ENCODE measurements at places on chromosomes 5 and 9. TPM values are rescaled to one million over a fixed set of nuclear protein-coding genes. Genes with fewer than 3 reads are reported as not detected.
A peak's percentile ranks its signal among the peaks of the same experiment; 100 is the strongest.

DNA sequence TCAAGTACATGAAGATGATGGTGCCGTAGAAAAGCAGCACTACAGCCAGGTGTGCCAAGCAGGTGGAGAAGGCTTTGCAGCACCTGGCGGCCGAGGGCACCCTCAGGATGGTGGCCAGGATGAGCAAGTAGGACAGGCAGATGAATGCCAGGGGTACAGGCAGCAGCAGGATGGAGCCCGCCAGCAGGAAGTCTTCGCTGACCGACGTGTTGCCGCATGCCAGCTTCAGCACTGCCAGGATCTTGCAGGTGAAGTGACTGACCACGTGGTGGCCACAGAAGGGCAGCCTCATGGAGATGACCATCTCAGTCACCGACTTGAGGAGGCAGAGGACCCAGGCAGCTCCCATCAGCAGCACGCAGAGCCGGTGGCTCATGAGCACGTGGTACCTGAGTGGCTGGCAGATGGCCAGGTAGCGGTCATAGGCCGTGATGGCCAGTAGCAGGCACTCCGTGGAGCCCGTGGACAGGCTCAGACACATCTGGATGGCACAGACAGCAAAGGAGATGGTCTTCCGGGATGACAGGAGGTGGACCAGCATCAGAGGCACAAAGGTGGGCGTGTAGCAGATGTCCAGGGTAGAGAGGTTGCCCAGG lies 482 bp downstream of the OR13J1 start:
- no peak for DNase-seq

DNA sequence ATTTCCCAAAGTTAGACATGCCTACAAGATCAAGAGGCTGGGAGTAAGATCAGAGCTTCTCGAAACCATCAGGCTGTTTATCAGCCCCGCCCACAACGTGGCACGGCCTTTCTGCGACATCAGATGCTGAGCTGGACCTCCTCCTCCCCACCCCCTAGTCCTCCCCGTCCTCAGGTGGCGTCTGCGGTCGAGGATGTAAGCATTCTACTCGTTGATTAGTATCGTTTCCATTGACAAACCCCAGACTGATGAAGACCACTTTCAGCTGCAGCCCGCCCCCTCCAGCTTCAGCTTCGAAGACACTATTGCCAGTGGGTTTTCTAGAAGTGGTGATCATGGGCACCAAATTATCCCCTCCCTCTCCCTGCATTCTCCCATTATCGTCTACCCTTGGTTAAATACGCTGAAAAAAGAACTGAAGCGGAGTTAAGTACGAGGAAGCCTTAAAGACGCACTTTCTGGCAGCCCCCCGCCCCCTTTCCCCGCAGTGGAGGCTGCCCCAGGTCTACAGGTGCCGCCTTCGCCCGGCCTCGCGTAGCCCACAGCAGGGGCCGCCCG lies 1.1 kb downstream of the PPIC start:
- peak; percentile 4 for DNase-seq

- peak; percentile 52 for DNase-seq
Measured at GRCh38 chr9:137710704-137711103, 91.9 kb downstream of the EHMT1 start.

DNA sequence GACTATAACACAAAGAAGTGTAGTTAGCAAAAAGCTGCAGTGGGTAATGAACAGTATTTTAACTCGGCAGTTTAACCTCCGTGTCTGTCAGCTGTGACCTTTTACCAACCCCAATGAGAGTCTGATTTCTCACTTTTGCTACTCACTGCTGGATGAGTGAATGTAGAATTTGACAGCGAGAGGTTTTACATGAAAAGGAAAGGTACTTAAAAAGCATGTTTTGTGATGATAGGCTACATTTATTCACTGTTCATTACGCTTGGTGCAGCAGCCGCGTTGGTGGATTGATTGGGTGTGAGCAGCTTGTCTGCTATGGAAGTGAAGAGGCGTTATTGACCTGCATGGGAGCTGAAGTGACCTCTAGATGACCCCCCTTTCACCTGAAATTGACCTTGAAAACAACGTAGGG lies 867.7 kb downstream of the NR2F1-AS1 start:
- no peak for DNase-seq

- no peak for DNase-seq
Measured at GRCh38 chr9:21281275-21281674, 23.8 kb downstream of the IFNA5 start.

- DNase-seq = no peak
Measured at GRCh38 chr9:15576350-15577050, 23.7 kb downstream of the CCDC171 start.

DNA sequence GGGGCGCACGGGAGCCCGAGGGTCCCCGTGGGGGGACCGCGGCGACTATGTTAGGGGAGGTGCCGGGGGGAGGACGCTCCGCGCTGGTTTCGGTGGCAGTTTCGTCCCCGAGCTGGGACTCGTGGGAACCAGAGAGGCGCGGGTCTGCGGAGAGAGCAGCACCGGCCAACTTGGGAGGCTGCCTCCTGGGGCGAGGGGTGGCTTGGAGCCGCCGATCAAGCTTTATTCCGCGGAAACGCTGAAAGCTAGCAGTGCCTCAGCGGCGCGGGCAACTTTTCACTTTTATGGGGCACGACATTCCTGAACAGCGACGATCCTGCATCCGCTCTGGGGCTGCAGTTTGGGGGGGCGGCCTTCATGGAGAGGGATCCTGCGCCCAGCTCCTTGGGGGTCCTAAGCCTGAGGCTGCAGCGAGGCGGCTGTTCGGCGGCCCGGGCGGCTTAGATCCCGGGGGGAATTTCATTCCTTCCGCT lies 369 bp downstream of the OCLN start:
- no peak for DNase-seq

GRCh38 chr5:111935835-111936234 lies 178.8 kb upstream of the NREP start:
- DNase-seq = no peak

DNA sequence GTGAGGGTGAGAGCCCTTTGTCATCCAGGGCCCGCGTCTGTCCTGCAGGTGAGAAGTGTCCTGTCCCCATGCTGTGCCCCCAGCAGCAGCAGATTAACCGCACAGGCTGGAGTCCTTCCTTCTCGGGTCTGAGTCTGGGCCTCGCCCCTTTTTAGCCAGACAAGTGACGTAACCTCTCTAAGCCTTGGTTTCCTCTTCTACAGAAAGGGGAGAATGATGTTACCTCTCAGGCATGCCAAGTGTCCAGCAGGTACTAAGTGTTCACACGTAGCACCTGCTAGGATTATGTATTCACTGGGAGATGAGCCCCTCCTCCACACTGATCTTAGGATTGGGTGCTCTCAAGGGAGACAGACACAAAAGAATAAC lies 6.9 kb downstream of the NEURL1B start:
- no peak for DNase-seq

- DNase-seq = no peak
Measured at GRCh38 chr9:31140316-31140715, 1244.1 kb upstream of the ACO1 start.

- no peak for DNase-seq
Measured at GRCh38 chr9:105438141-105438806, 9.6 kb upstream of the FSD1L start.

DNA sequence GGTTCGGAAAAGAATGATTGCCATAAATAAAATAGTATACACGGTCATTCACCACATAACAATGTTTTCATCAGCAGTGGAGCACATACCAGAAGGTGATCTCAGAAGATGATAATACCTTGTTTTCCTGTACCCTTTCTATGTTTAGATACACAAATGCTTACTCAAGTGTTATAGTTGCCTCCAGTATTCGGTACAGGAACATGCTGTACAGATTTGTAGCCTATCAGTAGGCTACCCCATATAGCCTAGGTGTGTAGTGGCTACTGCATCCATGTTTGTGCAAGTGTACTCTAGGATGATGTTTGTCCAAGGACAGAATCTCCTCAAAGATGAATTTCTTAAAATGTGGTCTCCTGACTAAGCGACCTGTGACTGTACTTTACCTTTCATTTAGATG lies 59.2 kb downstream of the ICE1 start:
- no peak for DNase-seq

DNA sequence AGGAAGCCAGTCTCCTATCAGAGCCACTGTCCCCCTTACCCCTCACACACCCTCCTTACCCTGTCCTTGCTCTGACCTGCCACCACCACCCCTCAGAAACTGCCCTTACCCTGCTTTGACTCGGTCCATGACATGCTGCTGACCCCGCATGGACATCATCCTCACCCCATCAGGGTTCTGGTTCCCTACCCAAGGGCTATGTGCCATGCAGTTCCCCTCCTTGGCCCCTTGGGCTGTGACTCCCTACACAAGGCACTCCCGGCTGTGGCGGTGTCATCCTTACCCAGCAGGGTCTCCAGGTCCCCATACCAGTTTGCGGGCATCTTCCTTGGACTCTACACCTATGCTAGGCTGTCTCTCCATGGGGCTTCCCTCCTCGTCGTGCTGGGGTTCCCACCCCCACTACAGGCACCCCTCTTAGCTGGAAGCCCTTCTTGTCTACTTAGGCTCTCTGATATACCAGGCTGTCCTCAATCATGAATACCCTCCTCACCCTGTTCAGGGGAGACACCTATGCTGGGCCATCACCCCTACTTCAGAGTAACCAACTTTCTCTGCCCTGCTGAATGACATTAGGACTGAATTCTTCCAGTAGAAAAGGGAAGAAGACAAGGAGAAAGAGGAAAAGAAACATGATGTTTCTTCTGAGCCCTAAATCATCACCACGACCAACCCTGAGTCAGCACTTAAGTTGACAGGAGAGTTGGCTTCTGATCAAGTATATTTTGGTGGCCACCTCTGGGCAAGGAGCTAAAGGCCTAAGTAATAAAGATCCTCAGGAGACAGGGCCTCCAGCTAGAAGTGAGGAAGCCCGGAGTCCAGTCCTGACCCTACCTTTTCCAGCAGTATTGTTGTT lies 115.2 kb downstream of the GCNT1 start:
- DNase-seq = no peak

DNA sequence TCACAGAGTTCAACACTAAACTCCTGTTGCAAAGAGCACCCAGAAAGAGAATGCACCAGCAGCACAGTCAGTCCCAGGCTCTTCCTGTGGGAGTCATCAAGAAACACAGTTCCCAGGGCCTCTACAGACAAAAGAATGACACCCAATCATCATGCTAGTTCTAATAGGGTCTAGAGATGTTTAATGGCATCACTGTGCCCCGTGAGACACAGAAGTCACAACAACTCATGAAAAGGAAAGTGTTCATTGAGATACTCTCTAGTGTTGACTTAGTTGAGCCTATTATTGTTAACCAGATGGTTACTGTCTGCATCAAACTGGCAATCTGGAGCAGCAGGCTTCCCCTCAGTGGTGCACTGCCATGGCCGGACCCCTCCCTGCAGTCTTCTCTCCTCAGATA lies 1.6 kb downstream of the KLHL3 start:
- no peak for DNase-seq

DNA sequence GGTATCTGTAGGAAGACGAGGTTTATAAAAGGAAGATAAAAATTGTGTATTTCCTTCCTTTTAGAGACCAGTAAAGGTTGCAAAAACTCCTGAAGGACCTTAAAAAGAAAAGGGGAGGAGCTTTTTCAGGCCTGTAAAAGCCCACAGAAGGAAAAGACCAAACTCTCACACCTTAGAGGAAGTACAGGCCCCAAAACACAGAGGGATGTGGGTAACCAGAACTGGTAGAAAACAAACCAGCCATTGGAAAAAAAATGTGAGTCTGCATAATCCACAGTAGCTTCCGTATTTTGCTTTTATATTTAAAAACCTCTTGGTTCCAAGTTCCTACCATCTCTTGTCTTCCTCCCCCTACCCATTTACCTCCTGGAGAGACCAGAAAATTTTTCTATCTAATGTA lies 8.5 kb downstream of the GIN1 start:
- no peak for DNase-seq

GRCh38 chr9:121398374-121398773 lies 28.3 kb upstream of the STOM start:
- DNase-seq = no peak

DNA sequence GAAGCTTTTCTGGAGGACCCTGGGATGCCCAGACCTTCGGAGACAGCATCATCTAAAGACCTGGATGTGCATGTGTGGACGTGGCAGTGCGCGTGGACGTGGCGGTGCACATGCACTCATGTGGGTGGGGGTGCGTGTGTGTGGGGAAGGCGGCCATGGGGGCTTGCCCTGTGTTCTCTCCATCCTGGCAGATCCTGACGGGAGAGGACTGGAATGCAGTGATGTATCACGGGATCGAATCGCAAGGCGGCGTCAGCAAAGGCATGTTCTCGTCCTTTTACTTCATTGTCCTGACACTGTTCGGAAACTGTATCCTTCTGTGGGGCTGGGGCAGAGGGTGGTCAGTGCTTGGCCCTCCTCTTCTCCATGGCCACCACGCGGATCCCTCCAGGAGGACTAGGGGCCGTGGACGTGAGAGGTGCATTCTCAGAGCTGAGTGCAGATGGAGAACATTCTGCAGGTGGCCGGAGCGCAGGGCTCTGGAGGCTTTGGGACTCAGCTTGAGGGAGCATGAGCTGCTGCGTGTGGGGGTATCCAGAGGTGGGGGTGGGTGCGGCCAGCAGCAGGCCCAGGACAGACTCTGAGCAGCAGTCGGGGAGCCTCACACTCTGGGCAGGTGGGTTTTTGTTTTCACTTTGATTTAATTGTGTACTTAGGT lies 129.1 kb downstream of the CACNA1B start:
- no peak for DNase-seq

- no peak for DNase-seq
Measured at GRCh38 chr9:36276781-36277181, 18.5 kb upstream of the GNE start.

GRCh38 chr5:37208883-37209797 lies 40.0 kb downstream of the CPLANE1 start:
- DNase-seq = peak; percentile 22

DNA sequence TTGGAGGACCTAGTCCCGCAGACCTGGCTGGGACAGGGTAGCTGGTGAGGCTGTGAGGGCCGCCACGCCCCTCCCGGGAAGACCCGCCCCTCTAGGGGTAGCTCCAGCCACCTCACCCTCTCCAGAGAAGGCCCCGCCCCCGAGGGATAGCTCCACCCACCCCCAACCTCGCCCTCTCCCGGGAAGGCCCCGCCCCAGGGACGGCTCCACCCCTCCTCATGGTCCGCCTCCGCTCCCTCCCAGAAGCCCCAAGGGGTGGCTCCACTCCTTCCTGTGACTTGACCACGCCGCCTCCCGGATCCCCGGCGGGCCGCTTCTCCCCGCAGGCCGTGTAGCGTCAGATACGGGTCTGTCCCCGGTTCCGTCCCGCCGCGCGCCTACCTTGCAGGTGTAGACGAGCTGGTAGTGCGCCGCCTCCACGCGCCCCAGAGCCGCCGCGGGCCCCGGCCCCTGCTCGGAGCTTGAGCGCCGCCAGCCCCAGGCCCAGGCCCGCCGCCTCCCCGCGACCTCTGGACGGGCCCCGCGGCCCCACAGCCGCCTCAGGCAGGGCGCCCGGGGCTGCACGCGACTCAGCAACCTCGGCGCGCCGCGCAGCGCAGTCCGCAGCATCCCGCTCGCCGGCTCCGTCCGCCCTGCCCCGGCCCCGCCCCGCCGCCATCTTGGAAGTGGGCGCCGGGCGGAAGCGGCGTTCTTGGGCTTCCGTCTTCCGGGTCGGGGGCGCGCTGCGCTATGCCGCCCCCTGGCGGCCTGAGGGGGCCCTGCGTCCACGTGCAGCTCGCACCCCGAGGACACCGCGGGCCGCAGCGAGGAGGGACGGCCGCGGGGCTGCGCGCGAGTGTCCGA lies at the start of gene DNLZ:
TSS of gene DNLZ (minus strand) at position 639 of the 843 bp plus-strand sequence. CDS start at position 609, 30 bp downstream.
- DNase-seq = peak; percentile 100

The SV2C gene
- 9.3 TPM for total RNA-seq

The PCDH1 gene
- 27.4 TPM for total RNA-seq

The HMMR gene
- total RNA-seq = 6.1 TPM

The MAMDC4 gene
- 6.0 TPM for total RNA-seq

The MARVELD2 gene
- 2.1 TPM for total RNA-seq

The TLR4 gene
- 8.4 TPM for total RNA-seq

The PCDHGC4 gene
- total RNA-seq = 63.2 TPM

The NR6A1 gene
- 2.9 TPM for total RNA-seq

The GFPT2 gene
- 38.2 TPM for total RNA-seq

The LHX3 gene
- not detected for total RNA-seq

The TENT4A gene
- total RNA-seq = 34.5 TPM

The MARCOL gene
- not detected for total RNA-seq

The ZNF454 gene
- total RNA-seq = 13.9 TPM

Measured in cerebellum (tissue), 4 donors.